ENCODE measurements at places on chromosomes 2 and 18.

GRCh38 chr2:26613241-26614215, 27.6 kb downstream of the CIB4 start:
- DNase-seq = no peak

DNA sequence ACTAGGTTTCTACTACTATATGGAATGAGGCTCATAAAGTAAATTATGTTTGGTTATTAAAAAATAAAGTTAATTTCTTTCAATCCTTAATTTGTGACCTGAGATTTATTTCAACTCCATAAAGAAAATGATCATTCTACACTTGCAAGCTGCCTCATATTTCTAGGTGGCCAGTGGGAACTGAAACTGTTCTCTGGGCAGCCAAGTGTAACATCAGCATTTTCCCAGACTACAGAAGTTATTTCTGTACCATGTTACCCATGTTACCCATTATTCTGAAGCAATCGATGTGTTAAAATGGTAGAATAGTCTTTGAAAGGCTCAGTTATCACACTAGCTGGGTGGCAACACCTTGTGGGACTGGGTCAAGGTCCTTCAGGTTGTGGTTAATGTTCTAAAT, 139.3 kb upstream of the FBXO11 start:
- no peak for DNase-seq

GRCh38 chr2:121489284-121489683, 41.4 kb upstream of the RNU4ATAC start:
- no peak for DNase-seq

DNA sequence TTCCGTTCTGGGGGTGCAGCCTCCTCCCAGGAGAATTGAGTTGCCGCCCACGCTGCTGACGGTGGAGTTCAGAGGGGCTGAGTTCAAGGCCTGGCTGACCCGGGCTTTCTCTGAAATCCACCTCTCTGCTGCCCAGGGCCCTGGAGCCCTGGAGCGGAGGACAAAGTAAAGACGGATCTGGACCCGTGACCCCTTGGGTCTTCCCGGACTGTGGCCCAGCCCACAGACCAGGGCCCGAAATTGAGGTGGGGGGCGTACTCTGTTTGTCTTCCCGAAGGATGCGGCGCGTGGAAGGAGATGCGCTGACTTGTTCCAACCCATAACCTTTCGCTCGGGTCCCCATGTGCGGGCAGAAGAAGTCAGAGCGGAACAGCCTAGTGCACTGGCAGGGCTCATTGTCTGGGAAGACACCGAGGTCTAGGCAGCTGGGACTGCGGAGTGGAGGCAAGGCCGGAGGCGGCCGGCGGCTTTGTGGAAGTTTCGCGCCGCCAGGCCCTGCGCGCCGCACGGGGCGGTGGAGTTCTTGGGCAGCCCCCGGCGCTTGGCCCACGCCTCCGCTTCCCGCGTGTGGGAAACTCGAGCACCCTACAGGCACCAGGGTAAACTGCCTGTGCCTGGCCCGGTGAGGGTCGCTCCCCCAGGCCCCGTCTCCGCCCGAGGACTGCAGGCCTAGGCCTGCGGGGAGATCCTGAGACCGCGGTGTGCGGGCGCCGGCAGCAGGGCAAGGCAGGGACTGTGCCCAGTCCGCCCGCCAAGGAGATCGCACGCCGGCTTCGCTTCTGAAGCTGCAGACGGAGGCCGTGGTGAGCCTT, 9.8 kb downstream of the POU3F3 start:
- DNase-seq = no peak

- no peak for DNase-seq
Observed at GRCh38 chr2:179614121-179614520, 247.3 kb downstream of the ZNF385B start.

- no peak for DNase-seq
Observed at GRCh38 chr2:100621371-100621951, 58.7 kb downstream of the PDCL3 start.

DNA sequence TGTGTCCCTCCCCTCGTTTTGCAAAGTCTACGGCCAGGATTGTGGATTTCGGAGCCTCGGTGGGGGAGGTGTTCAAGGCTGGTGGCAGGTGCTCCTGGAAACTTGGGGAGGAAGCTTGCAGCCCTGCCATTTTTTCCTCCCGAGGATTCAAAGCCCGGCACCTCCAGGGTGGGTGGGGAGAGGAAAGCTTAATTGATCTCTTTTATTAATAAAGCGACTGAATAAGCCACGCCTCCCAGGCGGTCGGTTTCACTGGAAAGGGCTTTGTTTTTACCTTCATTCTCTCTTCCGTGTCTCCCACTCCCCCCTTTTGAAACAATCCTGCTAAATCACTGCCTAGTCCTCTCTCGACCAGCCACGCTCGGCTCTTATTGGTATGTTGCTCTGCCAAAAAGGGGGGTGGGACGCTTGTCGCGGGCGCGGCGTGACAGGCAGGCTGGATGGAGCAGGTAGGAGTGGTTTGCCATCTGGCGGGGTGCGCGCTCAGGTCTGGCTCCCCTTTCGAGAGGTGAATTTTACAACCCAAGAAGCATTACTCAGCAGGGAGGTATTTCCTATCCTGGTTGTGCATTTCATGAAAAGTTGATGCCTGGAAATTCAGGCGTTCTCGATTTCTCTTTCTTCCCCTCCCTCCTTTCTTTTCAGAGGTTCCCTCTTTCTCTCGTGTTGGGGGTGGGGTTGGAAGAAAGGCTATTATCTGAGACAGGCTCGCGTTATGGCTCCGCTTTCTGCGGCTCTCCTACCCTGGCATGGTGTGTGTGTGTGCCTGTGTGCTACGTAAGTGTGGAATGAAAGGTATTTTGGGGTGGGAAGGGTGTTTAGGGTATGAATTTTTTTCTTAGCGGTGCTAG, 1.4 kb downstream of the NEDD4L start:
- peak; percentile 7 for DNase-seq
